ENCODE measurements at places on chromosomes 1 and 21.

- peak; percentile 88 for DNase-seq
These were observed 28.4 kb downstream of the TRIM11 start for GRCh38 chr1:228378090-228378872.

DNA sequence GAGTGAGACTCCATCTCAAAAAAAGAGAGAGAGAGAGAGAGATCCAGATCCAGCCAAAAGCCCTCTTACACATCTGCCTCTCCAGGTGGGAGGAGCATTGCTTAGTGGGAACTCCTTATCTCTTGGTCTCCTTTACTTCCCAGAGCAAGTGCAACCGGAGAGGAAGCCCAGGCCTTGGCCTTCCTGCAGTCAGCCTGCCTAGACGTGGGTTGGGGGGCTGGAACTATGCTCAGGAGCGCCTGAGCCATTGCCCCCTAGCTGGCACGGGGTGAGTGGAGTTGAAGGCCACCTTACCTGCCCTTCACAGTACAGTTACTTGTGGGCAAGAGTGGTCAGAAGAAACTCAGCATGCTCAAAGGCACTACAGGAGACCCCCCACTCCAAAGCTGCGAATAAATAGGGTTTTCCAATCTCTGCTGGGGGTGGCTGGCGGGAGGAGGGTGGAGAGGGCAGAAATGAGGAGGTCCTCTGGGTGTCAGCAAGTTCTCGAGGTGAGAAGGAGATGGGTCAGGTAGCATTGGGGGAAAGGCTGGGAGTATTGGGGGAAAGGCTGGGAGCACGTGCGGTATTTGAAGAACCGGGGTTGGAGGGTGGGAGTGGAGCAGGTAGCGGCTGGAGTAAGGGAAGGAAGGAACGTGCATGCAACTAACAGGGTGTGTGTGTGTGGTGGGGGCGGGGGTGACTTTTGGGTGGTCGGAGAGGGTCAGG is 4.7 kb upstream of the DMBX1 start:
- no peak for DNase-seq

DNA sequence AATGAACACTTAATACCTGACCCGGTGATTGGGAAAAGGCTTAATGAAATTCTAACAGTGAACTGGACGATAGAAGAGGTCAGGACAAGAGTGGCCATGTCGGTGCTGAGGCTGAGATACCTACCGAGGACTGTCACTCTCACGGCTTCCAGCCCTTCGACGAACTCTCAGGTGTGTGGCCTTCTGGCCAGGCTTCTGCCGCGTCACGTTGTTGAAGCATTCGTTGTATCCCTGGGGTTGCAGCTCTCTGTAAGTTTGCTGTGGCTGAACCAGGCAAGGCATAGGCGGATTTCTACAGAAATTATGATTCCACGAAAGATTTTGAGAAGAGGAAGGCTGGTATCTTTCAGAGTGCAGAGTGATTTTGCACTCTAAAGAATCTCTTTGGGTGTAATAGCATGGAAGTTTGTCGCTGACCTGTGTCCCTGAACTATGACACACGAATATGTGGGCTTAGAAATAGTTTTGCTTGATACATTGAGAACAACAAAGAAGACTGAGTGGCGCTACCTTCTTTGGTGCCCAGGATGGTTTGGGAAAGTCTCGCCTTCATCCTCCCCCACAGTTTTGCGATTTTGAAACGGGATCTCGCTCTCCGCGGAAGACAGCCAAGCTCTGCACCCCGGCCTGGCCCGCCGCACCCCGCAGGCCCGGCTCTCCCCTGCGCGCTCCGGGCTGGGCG is 403 bp upstream of the EPHX4 start:
- no peak for DNase-seq

DNA sequence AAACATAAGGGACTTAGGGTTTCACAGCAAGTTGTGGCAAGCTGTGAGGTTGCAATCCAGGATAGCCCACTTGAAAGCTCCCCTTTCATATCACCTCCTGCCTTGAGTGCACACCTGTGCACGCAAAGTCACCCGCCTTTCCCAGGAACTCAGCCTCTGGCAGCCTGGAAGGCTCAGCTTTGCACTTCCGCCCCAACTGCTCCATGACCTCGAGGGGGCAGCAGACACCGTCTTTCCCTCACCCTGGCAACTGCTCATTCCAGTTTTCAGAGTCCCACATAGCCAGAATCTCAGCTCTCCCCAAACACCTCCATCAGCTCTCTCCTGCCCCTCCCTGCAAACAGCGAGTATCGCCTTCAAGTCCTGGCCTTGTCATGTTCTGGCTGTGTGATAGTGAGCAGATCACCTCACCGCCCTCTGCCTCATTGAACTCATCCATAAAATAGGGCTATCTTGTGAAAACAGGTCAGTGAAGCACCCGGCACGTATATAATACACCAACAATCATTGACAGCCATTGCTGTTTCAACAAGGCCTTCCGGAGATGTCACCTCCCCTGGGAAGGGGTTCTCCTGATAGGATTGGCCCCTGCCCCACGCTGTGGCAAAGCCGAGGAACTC is 32.2 kb upstream of the EPB41 start:
- DNase-seq: peak; percentile 94

- no peak for DNase-seq
These were observed 713 bp upstream of the HMGCL start for GRCh38 chr1:23825762-23826522.

DNA sequence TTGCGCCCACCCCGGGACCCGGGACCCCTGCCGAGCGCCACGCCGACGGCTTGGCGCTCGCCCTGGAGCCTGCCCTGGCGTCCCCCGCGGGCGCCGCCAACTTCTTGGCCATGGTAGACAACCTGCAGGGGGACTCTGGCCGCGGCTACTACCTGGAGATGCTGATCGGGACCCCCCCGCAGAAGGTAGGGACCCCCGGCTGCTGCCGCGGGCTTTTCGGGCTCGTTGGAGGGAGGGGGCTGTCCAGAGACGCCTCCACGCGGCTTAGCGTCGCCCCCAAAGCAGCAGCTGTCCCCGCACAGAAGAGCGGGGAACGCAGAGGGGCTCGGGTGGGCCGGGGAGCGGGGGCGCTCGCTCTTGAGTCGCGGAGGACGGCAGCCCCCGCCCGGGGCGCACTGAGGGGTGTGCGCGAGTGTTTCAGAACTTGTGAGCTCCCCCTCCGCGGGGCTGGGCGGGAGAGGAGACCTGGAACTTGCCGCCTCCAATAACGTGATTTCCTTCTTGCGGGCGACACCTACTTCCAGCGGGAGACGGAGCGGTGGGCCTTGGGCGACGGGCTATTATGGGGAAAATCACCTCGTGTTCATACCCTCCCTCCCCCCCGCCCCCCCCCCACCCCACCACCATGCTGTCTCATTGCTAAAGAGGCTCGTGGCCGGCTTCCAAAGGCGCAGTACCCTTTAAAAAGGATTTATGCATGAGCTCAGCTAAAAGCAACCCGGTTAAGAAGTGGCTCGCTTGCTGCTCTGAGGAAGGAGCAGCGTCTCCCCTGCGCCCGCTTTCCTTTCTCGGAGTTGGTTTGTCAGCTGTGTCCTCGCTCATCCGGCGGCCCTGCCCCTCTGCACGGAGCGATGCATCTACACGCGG is 664 bp downstream of the BACE2 start:
- peak; percentile 66 for DNase-seq

- no peak for DNase-seq
These were observed 7.2 kb upstream of the HHAT start for GRCh38 chr1:210321552-210321951.

DNA sequence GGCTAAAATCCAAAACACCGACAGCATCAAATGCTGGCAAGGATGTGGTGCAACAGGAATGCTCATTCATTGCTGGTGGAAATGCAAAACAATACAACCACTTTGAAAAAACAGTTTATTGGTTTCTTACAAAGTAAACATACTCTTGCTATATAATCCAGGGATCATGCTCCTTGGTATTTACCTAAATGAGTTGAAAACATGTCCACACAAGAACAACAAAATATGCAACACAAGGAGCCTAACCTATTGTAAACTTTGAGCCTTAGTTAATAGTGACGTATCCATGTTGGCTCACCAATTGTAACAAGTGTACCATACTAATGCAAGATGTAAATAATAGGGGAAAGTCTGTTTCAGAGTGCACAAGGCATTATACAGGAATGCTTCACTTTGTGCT is 37.2 kb upstream of the PGBD5 start:
- DNase-seq: no peak

DNA sequence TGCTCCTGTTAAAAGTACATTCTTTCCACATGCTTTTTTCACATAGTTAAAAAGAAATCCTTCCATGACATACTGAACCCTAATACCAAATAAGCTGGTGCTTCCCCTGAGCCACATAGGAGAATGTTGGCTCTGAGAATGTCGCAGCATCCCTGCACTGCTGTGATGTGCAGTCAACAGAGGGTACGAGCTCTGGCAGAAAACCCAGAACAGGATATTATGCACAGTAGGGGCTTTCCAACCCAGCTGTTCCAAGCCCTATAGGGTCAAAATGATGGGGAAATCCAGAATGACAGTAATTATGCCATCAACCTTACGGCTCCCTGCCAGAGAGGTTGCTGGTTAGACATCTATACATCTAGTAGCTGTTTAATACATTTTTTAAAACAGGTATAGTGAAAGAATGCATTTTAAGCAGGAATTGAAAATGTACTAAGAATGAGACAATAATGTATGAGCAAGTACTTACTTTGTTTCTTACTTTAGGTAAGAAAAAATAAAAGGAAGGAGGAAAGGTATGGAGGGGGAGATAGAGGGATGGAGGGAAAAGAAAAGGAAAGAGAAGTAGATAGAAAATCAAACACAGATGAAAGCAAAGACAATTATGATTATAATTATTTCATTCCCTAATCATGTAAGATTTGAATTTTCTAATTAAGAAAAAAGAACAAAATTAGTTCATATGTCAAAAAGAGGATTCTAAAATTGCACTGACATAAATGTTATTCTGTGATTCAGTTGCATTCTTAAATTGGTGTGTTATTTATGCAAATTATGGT is 126.0 kb downstream of the NR5A2 start:
- DNase-seq: no peak

- DNase-seq: peak; percentile 34
These were observed 74.2 kb downstream of the SIM2 start for GRCh38 chr21:36773117-36773516.

- DNase-seq: no peak
These were observed 53.0 kb upstream of the DUSP10 start for GRCh38 chr1:221794935-221795334.

GRCh38 chr1:201689647-201690046 is 139.3 kb upstream of the IPO9 start:
- no peak for DNase-seq

- DNase-seq: no peak
These were observed 199.7 kb downstream of the GRIK3 start for GRCh38 chr1:36834586-36834985.

Data from hepatocyte (in vitro differentiated cells).